NCI-H460 (cell line): ENCODE measurements at places on chromosomes 11 and 22. TPM values are rescaled to one million over a fixed set of nuclear protein-coding genes. Genes with fewer than 3 reads are reported as not detected.

DNA sequence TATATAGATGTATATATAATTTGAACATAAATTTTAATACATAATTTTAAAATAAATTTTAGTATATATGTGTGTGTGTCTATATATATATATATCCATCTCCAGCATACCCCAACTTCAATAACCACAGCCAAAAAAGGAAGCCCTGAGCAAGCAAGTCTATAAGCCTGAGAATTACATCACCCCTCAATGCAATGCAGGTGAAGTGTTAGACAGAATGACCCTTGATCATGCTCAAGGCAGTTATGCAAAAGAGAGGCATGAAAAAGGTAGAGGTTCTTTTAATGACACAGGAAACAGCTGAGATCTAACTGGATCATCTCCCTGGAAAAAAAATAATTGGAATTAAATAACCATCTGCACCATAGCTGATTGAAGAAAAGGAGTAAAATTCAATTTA lies 557.9 kb upstream of the ANO5 start:
- DNase-seq, result no peak

AIFM3 gene
- total RNA-seq, result 0.98 and 1.4 TPM in 2 replicates

DNA sequence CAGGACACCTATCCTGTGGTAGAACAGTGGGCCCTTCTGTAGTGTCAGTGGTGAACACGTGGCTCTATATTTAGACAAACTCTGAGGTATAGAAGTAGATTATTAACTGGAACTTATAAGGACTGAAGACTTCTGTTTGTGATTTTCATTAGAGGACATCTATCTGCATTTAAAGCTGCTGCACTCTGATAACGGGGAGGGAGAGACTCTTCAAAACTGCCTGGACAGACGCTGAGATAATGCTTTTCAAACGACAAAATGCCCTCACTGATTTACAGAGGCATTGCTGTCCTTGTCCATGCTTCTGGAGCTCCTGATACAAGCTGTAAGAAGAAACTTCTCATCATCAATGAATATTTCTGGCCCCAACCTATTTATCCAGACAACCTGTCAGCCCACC lies 425.2 kb downstream of the OPCML start:
- no peak for DNase-seq

OR52E4 gene
- not detected in 2 replicates for total RNA-seq

DNA sequence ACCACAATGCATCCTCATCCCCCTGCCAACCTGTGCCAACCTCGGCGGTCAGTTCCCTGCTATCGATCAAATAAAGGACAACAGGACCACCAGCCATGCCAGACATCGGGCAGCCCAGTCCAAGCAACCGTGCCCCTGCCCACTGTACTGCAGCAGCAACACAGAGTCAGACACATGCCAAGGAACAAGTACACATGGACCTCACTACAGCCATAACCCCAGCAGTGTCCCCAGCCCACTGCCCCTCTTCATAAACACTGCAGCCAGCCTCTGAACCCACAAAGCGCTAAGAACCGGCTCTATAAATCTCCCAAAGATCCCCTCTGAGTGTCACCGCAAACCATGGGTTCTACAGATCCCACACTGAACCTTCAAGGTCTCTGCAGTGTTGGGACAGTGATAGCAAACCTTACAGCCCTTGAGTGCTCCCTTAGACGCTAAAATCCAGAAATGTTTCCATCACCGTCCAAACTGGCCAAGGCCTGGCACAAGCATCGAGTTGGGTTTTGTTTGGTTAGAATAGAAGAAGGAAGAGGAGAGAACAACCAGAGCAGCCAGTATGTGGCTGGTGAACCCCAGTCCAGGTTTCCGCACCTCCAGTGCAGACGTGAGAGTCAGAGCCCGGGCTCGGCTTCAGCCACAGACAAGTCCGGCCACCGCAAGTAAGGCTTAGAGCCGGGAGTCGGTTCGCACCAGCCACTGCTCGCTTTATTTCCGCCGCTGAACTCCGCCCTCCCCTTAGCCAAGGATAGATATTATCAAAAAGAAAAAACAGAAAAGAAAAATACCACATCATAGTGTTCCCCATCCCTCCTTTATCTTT lies 7.9 kb downstream of the PAX6 start:
- DNase-seq, result no peak

DNA sequence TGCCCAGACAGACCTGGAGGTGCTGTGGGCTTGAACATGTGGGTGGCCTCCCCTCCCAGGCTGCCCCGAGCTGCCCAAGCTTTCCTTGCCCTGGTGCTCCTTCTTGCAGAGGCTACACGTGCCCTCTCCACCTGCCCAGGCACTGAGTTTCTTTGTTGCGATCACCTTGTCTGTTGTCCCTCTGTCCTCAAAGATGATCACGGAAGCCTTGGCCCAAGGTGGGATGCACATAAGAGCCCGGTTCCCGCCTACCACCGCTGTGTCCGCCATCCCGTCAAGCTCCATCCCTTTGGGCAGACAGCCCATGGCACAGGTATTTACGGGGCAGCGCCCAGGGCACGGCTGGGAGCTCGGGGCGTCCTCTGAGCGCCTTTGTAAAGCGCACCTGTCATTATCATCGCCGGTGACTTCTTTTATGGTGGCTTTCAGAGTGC lies 67.5 kb downstream of the MED15 start:
- DNase-seq, result no peak

MS4A15 gene
- total RNA-seq, result not detected in 2 replicates

GRCh38 chr22:37967147-37967546 lies 13.6 kb downstream of the POLR2F start:
- no peak for DNase-seq

- no peak for DNase-seq
Observed at GRCh38 chr11:29656597-29656996, 360.2 kb downstream of the KCNA4 start.

GRCh38 chr22:37426706-37427134 lies 559 bp downstream of the ELFN2 start:
- DNase-seq, result no peak

- DNase-seq, result no peak
Observed at GRCh38 chr11:10285148-10285802, 8.7 kb downstream of the SBF2 start.

- no peak for DNase-seq
Observed at GRCh38 chr11:47980088-47980906, at the start of gene PTPRJ. TSS of gene PTPRJ (plus strand) at chr11:47980559. CDS start at chr11:47980913, 354 bp downstream.

GRCh38 chr22:37345863-37346504 lies 63.7 kb downstream of the CYTH4 start:
- no peak for DNase-seq

SLC3A2 gene
- total RNA-seq, result 449 and 464 TPM in 2 replicates

GRCh38 chr11:126079621-126080124 lies 17.0 kb upstream of the CDON start:
- no peak for DNase-seq

GRCh38 chr11:17510507-17511206 lies 33.6 kb downstream of the USH1C start:
- DNase-seq, result no peak

YPEL1 gene
- 1.2 and 2.9 TPM in 2 replicates for total RNA-seq
